Suprapubic skin (tissue), 4 donors: ENCODE measurements at places on chromosomes 1 and 21. TPM values are rescaled to one million over a fixed set of nuclear protein-coding genes. Genes with fewer than 3 reads are reported as not detected.

- DNase-seq, result peak; percentile 66
Observed at GRCh38 chr1:94298861-94299260, 61.5 kb upstream of the ARHGAP29 start.

- DNase-seq, result no peak
Observed at GRCh38 chr1:202639500-202639899, 70.8 kb downstream of the SYT2 start.

- DNase-seq, result no peak
Observed at GRCh38 chr1:168688644-168689326, 40.2 kb downstream of the DPT start.

GRCh38 chr1:171311771-171312558, 2.0 kb upstream of the FMO4 start:
- no peak for DNase-seq

DNA sequence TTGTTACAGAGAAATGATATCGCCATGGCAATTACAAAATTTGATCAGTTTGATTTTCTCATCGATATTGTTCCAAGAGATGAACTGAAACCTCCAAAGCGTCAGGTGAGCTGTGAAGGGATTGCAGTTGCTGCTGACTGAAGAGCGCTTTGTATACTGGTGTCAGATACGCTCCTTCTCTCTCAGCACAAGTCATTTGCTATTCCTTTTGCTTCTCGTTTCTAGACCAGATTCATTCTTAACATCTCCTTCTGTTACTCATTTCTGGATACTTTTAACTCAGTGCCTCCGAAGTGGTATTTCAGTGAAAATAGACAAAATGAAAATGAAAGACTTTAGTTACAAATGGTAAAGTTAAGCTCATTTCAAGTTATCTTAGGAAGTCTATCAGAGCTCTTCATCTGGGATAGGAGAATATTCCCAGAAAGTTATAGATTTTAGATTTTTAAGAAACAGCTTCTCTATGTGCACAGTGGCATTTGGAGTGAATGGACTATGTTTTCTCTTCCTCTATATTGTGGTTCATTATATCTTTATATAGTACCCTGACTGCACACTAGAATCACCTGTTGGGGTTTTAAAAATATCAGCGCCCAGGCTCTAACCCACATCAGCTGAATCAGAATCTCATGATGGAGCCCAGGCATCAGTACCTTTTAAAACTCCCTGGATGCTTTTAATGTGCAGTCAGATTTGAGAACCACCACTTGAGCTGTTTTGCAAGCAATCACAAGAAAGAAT, 30.3 kb upstream of the KCNQ4 start:
- DNase-seq, result no peak

Gene CYYR1
- 3.6 TPM for total RNA-seq

- no peak for DNase-seq
Observed at GRCh38 chr1:168312718-168313604, 32.3 kb downstream of the TBX19 start.

GRCh38 chr1:245279346-245279745, 124.6 kb downstream of the KIF26B start:
- no peak for DNase-seq

Gene CSMD2
- 0.08 TPM for total RNA-seq

Gene ARHGEF19
- total RNA-seq, result 83.8 TPM

Gene S100A9
- total RNA-seq, result 11.0 TPM
